ENCODE measurements at places on chromosomes 16 and 17.

- DNase-seq, result no peak
These were observed 43.9 kb downstream of the ZNF207 start for GRCh38 chr17:32393904-32394303.

DNA sequence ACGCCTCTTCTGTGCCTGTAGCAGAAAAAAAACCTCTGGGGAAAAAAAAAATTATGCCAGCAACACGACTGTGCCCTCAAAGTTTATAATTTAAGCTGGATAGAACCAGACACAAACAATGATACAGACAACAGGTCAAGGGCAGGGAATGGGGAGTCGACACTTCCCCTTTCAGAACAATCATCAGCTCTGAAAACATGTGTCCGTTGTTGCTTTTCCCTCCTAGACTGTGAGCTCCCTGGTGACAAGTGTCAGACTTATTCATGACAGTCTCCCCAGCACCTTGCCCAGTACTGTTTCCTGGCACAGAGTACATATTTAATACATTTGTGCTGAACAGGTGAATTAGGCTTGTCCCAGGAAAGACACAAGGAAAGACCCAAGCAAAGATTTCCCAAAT lies 178.3 kb downstream of the SOX9 start:
- no peak for DNase-seq

GRCh38 chr16:79171931-79172705 lies 428.4 kb downstream of the MAF start:
- no peak for DNase-seq

- DNase-seq, result no peak
These were observed 32.2 kb downstream of the SDK2 start for GRCh38 chr17:73612031-73612472.
